ENCODE measurements at places on chromosomes 11 and 22.

- no peaks in the 10 kb centered on the region for H3K27me3 ChIP-seq
- no peak overlapping the region for H3K27ac ChIP-seq
- DNase-seq, result no peak
- H3K36me3 ChIP-seq, result no peaks in the 10 kb centered on the region
- H3K4me3 ChIP-seq, result no peak overlapping the region
- H3K4me1 ChIP-seq, result no peaks in the 10 kb centered on the region
Measured at GRCh38 chr11:70454197-70454767, 56.0 kb downstream of the CTTN start.

DNA sequence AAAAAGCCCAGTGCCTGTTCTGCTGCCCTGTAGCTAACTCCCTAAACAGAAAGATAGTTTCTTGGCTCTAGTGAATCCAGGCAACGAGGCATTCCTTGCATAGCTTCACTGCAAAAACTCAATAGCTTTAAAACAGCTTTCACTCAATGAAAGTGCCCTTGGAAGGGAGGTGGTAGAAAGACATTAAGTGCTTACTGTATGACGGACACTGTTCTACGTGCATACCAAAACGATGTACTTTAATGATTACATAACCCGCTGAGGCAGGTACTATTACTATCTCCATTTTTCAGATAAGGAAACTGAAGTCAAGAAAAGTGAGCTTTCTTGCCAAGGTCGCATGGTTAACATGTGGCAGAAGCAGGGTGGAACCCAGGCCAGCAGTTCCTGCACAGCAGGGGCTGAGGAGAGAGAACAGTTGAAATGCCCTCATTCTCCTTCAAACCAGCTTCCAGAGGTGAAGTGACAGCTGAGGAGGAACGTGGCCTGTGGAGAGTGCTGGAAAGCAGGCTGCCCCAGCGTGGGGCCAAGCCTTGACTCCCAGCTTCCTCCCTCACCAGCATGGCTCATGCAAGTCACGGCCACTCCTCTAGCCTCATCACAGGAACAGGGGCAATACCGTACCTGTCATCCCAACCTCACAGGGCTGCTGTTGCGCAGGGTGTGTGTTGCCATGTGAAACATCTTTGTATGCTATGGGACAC is 227.5 kb upstream of the NARS2 start:
- no peaks in the 10 kb centered on the region for H3K36me3 ChIP-seq
- H3K4me3 ChIP-seq, result no peak overlapping the region
- H3K4me1 ChIP-seq, result peaks cover 16% of the 10 kb centered on the region
- H3K27me3 ChIP-seq, result no peaks in the 10 kb centered on the region
- no peak overlapping the region for H3K27ac ChIP-seq

GRCh38 chr22:43148581-43148980 is 2.8 kb upstream of the TSPO start:
- H3K27me3 ChIP-seq, result no peaks in the 10 kb centered on the region
- no peak overlapping the region for H3K27ac ChIP-seq
- no peaks in the 10 kb centered on the region for H3K4me1 ChIP-seq
- H3K36me3 ChIP-seq, result no peaks in the 10 kb centered on the region
- H3K4me3 ChIP-seq, result no peak overlapping the region

DNA sequence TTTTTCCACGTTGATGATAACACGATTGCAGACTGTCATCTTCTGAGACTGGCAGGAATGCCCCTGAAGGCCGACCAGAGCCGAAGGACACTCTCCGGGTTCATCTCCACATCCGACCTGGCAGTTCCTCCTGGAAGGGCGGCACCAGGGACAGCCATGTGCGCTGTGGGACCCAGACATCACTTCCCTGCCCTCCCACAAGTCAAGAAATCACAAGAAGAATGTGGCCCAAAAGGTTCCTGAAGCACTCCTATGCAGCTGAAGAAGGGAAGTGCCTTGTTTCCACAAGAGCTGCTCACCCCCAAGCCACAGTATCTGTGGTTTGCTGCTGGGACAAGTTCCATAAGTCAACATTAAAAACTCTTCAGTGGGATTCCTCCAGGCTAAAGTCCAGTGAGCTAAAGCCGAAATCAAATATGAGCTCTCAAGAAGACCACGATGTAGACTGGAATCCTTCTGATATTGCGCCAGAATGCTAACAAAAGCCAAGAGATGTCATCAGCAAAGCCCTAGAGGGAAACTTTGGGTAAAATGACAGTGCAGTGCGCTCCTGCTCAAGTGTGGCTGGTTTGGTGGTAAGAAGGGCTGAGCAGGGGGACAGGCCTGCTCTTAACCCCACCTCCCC is 21.2 kb downstream of the PACSIN2 start:
- no peak for DNase-seq
- H3K27me3 ChIP-seq, result no peaks in the 10 kb centered on the region
- no peak overlapping the region for H3K27ac ChIP-seq
- H3K4me1 ChIP-seq, result peaks cover 7% of the 10 kb centered on the region

Measured in mesendoderm (in vitro differentiated cells).